ENCODE measurements at places on chromosomes 11 and 22. TPM values are rescaled to one million over a fixed set of nuclear protein-coding genes. Genes with fewer than 3 reads are reported as not detected.

Gene OR8D1
- total RNA-seq, result not detected

Gene SLC6A5
- total RNA-seq, result not detected

Gene TEX12
- not detected for total RNA-seq

Gene TSSK2
- total RNA-seq, result not detected

Gene POTEH
- not detected for total RNA-seq

All from A549 treated with dexamethasone at 1 μM for 4 hours (cell line).